Ovary (tissue), 10 donors: ENCODE measurements at places on chromosomes 1 and 21. TPM values are rescaled to one million over a fixed set of nuclear protein-coding genes. Genes with fewer than 3 reads are reported as not detected.

DNA sequence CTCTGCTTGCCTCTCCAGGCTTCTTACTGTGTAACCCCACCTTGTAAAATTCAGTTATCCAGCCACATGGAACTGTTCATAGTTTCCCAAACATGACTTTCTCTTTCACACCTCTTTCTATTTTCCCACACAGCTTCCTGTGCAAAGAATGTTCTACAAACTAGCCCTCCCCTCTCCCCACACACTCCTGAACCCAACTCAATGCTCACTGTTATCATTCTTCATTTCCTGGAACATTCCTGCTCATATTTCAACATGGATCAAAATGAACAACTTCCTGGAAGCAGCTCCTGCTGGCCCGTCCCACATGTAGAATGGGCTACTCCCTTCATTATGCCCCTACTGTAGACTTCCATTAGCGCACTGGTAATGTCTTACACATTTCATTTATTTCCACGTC lies 7.5 kb upstream of the HSD11B1 start:
- H3K27ac ChIP-seq = no peak overlapping the region
- H3K4me1 ChIP-seq = peaks cover 3% of the 10 kb centered on the region
- no peaks in the 10 kb centered on the region for H3K27me3 ChIP-seq
- no peak overlapping the region for H3K4me3 ChIP-seq

DNA sequence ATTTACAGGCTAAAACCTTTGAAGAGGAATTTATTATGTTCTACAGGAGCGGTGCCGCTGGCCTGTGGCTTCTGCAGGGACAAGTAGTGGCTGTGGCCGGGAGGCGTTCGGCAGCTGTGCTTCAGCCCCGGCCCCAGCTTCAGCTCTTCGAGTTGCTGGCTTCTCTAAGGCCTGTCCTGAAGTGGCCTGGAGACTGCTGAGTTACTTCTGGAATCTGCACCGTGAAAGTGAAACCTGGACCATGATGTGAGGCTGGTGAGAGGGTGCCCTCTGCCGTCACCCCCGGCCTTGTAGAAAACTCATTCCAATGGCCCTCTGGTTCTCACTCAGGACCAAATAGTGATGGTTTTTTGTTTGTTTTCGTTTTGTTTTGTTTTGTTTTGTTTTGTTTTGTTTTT lies 48.1 kb downstream of the PRKCZ start:
- H3K4me1 ChIP-seq = no peaks in the 10 kb centered on the region
- H3K36me3 ChIP-seq = no peaks in the 10 kb centered on the region
- H3K27me3 ChIP-seq = no peaks in the 10 kb centered on the region
- no peak overlapping the region for H3K4me3 ChIP-seq

Gene AIDA
- total RNA-seq = 62.4 TPM

DNA sequence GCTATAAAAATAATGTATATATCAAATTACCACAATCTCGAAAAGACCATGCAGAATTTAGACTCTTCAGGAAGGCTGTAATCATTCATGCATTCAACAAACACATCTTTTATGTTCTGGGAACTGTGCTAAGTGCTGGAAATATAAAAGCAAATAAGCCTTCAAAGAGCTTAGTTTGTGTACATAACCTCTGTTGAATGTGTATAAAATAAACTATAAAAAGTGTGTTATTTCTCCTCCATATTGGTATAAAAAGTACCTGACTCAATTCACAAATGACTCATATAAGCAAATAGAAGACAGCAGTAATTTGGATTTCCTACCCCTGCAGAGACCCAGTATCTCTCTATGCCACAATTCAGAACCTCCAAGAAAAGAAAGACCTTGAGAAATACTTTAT lies 36.8 kb downstream of the RAB3GAP2 start:
- H3K27ac ChIP-seq = no peak overlapping the region
- no peaks in the 10 kb centered on the region for H3K36me3 ChIP-seq
- H3K4me3 ChIP-seq = no peak overlapping the region
- no peaks in the 10 kb centered on the region for H3K27me3 ChIP-seq

DNA sequence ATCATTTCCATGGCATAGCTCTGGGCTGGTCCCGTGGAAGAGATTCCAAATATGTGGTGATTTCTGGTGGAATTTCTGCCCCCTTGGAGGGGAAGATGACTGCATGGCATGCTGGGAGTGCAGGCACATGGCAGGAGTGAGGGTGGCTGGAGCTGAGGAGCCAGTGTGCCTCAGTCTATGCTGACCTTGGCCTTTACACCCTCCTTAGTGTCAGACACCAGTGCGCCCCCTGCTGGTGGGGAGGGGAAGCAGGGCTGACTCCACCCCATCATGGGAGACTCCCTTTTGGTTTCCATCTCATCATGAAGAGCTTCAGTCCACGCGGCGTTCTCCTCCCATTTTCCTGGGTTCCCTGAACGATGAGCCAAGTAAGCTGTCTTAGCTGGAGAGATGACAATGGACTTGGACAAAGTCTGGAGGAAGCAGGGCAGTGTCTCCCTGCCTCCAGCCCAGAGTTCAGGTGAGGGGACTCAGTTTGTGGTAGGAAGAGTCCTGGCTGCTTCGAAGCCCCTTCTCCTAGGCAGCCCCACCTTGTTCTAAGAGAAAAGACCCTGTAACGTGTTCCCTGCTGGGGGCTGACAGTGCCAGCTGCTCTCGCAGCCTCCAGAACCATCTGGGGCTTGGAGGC lies 10.3 kb downstream of the ALX3 start:
- DNase-seq = no peak
- H3K36me3 ChIP-seq = no peaks in the 10 kb centered on the region
- no peaks in the 10 kb centered on the region for H3K27me3 ChIP-seq
- no peak overlapping the region for H3K27ac ChIP-seq
- no peak overlapping the region for H3K4me3 ChIP-seq

DNA sequence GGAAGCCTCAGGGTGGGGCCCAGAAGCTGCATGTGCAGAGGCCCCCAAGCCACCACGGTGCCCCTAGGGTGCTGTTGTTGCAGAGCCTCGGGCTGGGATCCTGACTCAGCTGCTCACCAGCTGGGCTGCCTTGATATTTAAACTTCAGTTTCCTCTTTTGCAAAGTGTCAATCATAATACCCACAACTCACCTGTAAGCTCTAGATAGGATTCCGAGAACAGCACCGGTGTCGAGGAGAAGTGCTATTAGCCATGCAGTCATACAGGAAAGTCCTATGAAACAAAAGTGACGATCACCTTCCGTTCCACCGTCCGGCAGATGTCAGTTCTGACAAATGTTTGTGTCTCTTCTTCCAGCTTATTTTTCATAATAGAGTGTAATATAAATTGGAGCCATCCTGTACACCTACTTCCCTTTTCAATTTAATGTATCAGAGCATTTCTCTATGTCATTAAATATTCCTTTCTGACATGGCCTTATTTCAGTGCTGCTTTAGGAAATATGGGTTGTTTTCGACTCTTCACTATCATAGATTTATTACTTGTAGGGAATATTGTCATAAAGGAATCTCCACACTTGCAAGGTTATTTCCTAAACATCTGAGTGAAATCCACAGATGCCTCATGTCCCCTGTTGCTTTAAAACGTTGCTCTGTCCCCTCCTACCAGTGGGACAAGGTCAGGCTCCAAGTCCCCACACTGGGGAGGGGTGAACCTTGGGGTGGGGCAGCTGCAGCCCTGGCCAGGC lies 100.8 kb downstream of the SIK1 start:
- H3K4me1 ChIP-seq = peaks cover 6% of the 10 kb centered on the region
- DNase-seq = no peak
- H3K4me3 ChIP-seq = no peak overlapping the region
- H3K27me3 ChIP-seq = no peaks in the 10 kb centered on the region
- H3K27ac ChIP-seq = no peak overlapping the region
- no peaks in the 10 kb centered on the region for H3K36me3 ChIP-seq

DNA sequence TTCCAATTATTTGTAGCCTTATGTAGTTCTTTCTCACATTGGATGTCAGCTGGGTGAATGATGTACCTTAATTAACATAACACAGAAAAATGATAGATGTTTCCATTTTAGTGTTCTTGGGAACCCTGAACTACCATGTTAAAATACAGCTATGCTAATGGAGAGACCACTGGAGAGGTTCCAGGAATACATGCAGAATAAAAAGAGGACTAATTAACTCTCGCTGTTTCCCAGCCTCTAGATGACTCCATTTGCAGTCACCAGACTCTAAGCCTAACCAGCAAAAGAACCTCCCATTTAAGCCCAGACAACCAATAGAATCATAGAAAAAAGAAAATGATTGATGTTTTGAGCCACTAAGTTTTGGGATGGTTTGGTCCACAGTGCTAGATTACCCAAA lies 36.2 kb downstream of the CLCA4 start:
- no peak for DNase-seq
- H3K27me3 ChIP-seq = no peaks in the 10 kb centered on the region
- H3K4me3 ChIP-seq = no peak overlapping the region
- H3K4me1 ChIP-seq = no peaks in the 10 kb centered on the region
- H3K27ac ChIP-seq = no peak overlapping the region
- no peaks in the 10 kb centered on the region for H3K36me3 ChIP-seq

Gene CFHR1
- total RNA-seq = not detected

- H3K27me3 ChIP-seq = no peaks in the 10 kb centered on the region
- no peak for DNase-seq
- no peak overlapping the region for H3K27ac ChIP-seq
- no peaks in the 10 kb centered on the region for H3K36me3 ChIP-seq
- H3K4me1 ChIP-seq = no peaks in the 10 kb centered on the region
These were observed 115.6 kb downstream of the UCHL5 start for GRCh38 chr1:192943522-192943921.

Gene TFF1
- not detected for total RNA-seq

- H3K27me3 ChIP-seq = no peaks in the 10 kb centered on the region
- H3K36me3 ChIP-seq = no peaks in the 10 kb centered on the region
- no peaks in the 10 kb centered on the region for H3K4me1 ChIP-seq
- DNase-seq = no peak
- no peak overlapping the region for H3K27ac ChIP-seq
These were observed 9.2 kb downstream of the POU3F1 start for GRCh38 chr1:38037221-38037939.

Gene ANKRD34A
- total RNA-seq = 2.1 TPM

DNA sequence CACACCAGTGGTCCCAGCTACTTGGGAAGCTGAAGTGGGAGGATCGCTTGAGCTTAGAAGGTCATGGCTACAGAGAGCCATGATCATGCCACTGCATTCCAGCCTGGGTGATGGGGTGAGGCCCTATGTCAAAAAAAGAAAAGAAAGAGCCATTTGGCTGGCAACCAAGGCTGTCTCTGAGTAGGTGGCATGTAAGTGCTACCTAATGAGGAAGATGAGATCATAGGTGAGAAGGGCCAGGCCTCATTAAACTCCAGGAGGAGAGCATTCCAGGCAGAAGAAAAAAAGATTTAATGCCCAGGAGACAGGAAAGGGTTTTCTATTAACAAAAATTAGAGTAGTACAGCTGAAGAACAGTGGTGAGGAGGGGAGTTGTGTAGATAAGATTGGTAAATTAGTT lies 103.4 kb upstream of the ZNF678 start:
- H3K4me3 ChIP-seq = no peak overlapping the region
- DNase-seq = no peak
- H3K36me3 ChIP-seq = no peaks in the 10 kb centered on the region

GRCh38 chr1:35640380-35641232 lies 720 bp downstream of the PSMB2 start:
- no peaks in the 10 kb centered on the region for H3K36me3 ChIP-seq
- H3K27ac ChIP-seq = peak overlapping the region; percentile 77
- DNase-seq = no peak
- H3K4me3 ChIP-seq = peak overlapping the region; percentile 60
- H3K4me1 ChIP-seq = no peaks in the 10 kb centered on the region

GRCh38 chr21:25496825-25497482 lies 110.3 kb downstream of the MRPL39 start:
- H3K27me3 ChIP-seq = no peaks in the 10 kb centered on the region
- no peaks in the 10 kb centered on the region for H3K36me3 ChIP-seq
- DNase-seq = no peak
- no peak overlapping the region for H3K27ac ChIP-seq

DNA sequence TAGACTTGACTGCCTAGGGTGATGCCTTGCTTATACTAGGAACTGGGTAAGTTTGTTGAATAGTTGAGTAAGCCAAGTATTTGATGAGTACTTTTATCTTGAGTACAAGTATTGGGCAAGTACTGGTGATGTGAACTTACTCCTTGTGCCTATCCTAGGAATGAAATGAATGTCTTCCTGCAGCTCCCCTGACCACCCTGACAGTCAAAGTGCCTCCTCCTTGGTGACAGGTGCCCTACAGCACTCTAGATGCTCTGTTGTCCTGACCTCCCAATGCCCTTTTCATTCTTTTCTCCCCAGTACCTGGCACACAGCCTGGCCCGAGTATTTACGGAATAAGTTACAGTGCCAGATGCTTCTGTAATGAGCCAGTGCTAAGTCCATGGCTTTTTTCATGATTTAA lies 25.5 kb downstream of the PCSK9 start:
- no peaks in the 10 kb centered on the region for H3K27me3 ChIP-seq
- H3K27ac ChIP-seq = no peak overlapping the region
- no peaks in the 10 kb centered on the region for H3K36me3 ChIP-seq
- no peak overlapping the region for H3K4me3 ChIP-seq
- DNase-seq = no peak
- H3K4me1 ChIP-seq = peaks cover 4% of the 10 kb centered on the region

DNA sequence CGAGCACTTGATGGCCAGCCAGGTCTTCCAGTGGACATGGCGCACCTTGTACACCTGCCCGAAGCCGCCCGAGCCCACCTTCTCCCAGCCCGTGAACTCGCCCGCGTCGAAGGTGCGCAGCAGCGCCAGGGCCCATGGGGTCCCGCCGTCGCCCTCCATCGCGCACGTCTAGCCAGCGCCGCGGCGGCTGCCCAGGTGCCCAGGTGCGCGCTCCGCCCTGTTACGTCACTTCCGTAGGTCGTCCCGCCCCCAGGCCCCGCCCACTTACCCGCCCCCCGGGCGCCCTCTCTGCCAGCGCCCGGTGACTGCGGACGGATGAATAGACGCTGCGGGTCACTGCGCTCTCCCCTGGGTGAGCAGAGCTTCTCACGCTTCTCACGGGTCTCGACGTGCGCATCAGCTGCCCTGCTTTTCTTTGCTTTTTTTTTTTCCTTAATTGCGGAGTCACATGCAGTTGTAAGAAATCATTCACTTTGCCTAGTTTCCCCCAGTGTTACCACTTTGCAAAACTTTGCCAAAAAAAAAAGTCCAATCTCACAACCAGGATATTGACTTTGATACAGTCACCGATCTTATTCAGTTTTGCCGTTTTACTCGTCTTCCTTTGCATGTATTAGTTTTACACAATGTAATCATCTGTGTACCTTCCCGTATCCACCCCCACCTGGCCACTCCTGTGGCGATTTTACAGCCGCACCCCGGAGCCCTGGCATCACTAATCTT lies at the start of gene RIPK4:
Gene RIPK4 (minus strand): TSS at position 170 of the 723 bp plus-strand sequence. CDS start 11 bp downstream, at position 159.
- no peak within 1 kb of the TSS for H3K27ac ChIP-seq
- no peaks in the 10 kb centered on the region for H3K27me3 ChIP-seq
- H3K4me1 ChIP-seq = no peaks in the 10 kb centered on the region

DNA sequence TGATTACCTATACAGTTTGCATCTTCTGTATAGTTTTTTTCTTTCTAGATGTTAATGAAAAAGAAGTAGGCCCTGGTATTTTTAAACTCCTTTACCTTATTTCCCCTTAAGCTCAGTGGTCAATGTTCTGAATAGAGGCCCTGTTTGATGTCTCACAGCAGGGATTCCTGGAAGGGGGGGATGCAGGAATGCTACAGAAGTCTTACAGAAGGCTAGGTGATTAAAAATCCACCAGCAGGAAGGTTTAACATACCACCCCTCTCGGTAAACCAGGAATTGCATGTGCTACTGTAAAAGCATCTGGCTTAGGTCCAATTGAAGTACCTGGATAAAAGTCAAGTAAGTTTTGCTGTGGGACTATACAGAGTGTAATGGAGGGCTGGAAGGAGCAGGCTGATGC lies 78.3 kb downstream of the NOS1AP start:
- H3K36me3 ChIP-seq = no peaks in the 10 kb centered on the region
- H3K4me3 ChIP-seq = no peak overlapping the region
- H3K27ac ChIP-seq = no peak overlapping the region
- no peaks in the 10 kb centered on the region for H3K27me3 ChIP-seq
- no peaks in the 10 kb centered on the region for H3K4me1 ChIP-seq

Gene S100A7A
- not detected for total RNA-seq
